ENCODE measurements at places on chromosomes 7 and 10.

DNA sequence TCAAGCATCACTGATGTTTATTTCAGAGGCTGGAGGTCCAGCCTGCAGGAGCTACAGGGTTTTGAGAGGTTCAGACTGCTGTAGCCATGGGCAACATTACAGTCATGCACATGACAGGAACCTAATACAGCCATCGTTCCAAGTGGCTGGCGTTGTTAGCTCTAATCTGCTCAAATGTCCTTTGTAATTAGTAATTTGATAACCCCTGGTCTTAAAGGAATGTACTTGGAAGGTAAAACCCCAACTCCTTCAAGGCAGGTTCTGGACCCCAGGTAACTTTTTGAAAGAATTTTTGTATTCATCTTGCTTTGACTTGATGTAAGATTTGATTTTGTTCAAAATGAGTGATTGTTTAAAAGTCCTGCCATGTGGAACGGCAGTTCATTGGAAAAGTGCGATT is 34.7 kb upstream of the FOXI2 start:
- DNase-seq = no peak

- DNase-seq = peak; percentile 61
These were observed 22.7 kb downstream of the CISD1 start for GRCh38 chr10:58291538-58292174.

GRCh38 chr10:49243610-49244283 is 55.2 kb upstream of the C10orf71 start:
- DNase-seq = no peak

DNA sequence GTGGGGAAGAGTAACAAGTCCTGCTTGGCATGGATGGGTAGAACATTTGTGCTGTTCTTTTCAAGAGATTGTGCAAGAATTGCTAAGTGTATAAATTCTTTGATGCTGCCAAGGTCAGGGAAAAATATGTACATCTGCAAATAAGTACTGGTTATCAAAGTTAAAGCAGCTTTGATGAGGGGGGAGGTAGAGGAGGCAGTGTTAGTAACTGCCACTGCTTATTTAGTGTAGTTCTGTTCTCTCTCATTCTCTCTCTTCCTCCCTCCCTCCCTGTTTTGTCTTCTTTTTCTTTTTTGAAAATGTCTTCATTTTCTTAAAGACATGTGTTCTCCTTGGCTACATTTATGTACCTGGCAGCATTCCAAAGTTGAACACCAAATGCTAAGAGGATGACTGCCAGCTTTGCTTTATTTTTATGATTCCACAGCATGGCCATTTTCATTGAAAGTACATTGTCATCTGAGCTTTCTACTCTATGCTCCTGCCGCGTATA is 18.6 kb downstream of the CACNB2 start:
- DNase-seq = no peak

DNA sequence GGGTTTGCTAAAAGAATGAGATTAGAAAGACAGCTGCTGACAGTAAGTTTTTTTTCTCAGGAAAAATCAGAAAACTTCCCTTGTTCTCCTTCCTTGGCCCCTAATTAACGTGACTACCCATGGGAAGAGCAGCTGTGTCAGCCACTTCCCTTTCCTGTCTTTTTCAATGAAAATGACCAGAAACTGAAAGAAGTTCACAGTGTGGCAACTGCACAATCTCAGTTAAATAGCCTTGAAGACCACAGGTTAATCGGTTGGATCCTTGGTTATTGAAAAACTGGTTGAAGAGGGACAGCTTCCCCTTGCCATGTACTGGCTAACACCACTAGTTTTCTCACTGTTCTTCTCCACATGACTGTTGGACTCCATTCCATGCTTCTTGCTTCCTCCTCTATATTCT is 148.8 kb upstream of the AGR3 start:
- no peak for DNase-seq

DNA sequence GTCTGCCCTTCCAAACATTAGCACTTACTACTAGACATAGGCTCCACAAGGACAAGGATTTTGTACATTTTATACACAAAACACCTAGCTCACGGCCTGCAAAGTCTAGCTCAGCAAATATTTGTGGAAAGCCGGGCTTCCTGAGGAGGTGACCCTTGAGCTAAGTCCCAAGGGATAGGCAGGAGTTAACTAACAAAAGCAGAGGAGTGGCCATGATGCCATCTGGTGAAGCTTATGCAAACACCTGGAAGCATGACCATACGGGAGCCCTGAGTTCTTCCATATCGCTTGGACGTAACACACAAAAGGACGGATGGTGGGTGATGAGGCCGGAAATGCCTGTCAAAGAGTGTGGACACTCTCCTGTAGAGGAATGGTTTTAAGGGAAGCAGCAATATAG is 25.9 kb upstream of the YAE1 start:
- no peak for DNase-seq

- DNase-seq = no peak
These were observed 623.9 kb downstream of the SORCS1 start for GRCh38 chr10:106540645-106541044.

Measured in CD4-positive, alpha-beta T cell treated with Interleukin-21 for 1 hour (primary cell).